EH (cell line): ENCODE measurements at places on chromosomes 3 and 15.

GRCh38 chr3:89046661-89047060 is 60.8 kb upstream of the EPHA3 start:
- no peak for DNase-seq

GRCh38 chr15:53759411-53759931 is at the start of gene WDR72:
Gene WDR72 (minus strand): TSS chr15:53759663. CDS start chr15:53733149, 26,514 bp downstream.
- no peak for DNase-seq

GRCh38 chr3:168030577-168030976 is 65.1 kb downstream of the GOLIM4 start:
- peak; percentile 5 for DNase-seq

DNA sequence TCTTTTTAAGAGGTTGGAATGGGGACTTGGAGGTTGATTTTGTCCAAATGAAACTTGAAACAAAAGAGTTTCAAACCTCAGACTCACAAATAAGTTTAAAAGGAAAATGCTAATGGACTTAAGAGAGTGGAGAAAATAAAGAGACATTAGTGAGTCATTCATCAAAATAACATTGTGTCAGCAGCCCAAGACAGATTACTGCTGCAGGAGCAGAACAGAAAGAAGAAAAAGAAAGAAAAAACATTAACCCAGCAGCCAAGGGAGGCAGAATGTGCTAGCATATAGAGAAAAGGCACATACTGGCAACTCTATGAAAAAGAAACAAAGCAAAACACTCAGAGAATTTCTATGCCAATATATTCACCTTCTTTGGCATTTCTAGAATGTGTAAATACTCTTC is 42.6 kb downstream of the ADAMTS9 start:
- DNase-seq, result no peak

DNA sequence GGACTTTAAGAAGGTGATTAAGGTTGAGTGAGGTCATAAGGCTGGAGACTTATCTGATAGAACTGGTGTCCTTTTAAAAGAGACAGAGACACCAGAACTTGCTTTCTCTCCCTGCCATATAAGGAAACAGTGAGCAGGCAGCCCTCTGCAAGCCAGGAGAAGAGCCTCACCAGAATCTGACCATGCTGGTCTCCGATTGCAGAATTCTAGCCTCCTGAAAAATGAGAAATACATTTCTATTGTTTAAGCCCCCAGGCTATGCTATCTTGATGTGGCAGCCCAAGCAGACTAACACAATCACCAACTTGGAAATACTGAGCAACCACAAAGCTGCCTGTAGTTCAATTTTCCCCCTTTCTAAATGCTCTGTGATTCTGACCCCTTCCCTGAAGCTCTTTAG is 161.4 kb upstream of the RARB start:
- peak; percentile 42 for DNase-seq

DNA sequence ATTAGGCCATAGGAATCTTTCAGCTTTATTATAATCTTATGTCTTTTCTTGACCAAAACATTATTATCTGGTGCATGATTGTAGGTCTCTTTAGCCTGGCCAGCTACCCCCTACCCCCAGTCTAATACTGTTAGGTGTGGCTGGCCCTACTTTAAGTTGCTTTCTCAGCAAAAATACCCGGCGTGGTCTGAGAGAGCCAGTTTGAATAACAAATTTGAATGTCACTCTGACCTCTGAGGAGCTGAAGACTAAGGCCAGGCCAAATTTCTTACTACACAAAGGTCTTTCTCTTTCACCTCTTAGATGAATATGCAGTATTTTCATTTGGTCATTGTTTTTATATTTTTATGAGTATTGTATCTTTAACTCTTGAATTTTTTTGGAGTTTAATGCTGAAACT is 188.5 kb upstream of the MLF1 start:
- DNase-seq, result no peak

DNA sequence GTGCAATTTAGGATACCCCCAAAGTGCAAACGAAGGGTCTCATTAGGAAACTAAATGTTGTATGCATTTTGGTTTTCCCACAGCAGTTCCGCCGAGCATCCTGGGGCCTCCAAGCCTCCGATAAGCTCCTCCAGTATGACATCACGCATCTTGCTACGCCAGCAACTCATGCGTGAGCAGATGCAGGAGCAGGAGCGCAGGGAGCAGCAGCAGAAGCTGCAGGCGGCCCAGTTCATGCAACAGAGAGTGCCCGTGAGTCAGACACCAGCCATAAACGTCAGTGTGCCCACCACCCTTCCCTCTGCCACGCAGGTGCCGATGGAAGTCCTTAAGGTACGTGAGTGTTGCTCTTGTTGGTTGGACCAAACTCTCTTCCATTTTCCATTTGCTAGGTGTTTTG is 120.5 kb upstream of the SAMMSON start:
- DNase-seq, result no peak

- DNase-seq, result peak; percentile 72
Observed at GRCh38 chr3:183385698-183386613, 42.5 kb downstream of the MCF2L2 start.

DNA sequence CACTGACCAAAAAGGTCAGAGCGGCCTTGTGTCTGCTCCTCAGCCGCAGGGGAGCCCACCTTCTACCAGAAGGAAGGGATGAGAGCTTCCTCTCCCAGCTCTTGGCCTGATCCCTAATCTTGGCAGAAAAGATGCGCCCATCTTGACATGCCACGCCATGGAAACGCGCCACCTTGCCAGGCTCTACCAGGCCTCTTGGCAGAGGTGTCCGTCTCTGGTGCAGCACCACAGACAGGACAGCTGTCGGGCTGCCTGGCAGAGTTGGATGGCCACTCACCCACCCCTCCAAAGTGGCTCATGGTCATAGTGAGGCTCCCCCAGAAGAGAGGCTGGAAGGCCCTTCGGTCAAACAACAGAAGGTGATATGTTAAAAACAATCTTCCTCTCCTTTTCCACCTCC is 105.2 kb downstream of the LIPC start:
- no peak for DNase-seq

DNA sequence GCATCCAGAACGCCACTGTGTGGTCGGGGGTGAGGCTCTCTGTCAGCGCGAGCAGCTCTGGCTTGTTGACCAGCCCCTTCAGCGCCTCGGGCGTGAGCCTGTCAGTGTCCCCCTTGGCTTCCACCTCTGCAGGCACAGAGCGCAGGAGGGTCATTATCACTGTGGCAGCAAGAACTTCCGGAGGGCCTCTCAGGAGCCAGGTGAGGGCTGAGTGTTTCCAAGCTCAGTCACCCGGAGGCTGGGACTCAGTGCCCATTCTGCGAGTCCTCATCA is 9.0 kb downstream of the ARPIN start:
- DNase-seq, result no peak

GRCh38 chr15:52529341-52529924 is 753 bp upstream of the MYO5A start:
- no peak for DNase-seq

DNA sequence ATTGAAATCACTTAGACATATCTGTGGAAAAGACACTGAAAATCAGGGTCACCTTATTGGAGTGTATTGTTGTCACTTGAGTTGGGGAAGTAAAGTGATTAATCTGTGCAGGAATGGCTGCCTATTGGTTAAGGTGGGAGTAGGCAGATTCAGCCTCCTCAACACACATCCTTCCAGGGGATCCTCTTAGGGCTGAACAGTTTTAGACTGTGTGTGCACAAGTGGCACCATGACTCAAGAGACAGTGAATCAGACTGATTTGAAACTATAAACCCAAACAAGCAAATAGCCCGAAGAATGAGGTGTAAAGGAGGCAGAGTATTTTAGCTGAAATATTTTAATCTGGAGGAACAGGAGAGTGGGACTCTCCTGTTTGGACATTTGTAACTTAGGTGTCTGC is 4.9 kb downstream of the ABHD17C start:
- peak; percentile 32 for DNase-seq

GRCh38 chr15:39061952-39062464 is 497.4 kb upstream of the RASGRP1 start:
- DNase-seq, result no peak

DNA sequence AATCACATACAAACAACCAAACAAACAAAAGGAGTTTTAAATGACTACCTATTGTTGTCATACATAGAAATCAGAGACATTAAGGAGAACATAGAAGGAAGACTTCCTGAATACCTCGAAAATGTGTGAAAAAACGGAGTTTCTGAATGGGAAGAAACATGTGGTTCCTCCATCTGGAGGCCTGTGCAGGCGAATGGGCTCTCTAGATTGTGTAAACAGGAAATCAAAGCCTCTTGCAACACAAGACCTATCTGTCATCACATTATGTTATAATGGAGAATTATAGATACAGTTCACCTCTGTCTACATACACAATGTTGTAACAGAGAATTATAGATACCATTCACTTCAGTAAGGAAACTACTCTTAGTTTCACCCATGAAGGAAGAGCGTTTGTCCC is 44.1 kb downstream of the RUBCN start:
- peak; percentile 18 for DNase-seq

DNA sequence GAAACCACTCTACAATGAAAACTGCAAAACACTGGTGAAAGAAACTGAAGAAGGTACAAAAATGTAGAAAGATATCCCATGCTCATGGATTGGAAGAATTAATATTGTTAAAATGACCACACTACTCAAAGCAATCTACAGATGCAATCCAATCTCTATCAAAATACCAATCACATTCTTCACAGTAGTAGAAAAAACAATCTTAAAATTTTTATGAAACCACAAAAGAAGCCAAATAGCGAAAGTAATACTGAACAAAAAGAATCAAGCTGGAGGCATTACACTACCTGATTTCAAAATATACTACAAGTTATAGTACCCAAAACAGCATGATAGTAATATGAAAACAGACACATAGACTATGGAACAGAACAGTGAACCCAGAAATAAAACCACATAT is 36.9 kb downstream of the TXNRD3 start:
- peak; percentile 58 for DNase-seq

GRCh38 chr3:134054881-134055280 is 25.2 kb upstream of the SLCO2A1 start:
- DNase-seq, result no peak

- DNase-seq, result peak; percentile 76
Observed at GRCh38 chr3:123741041-123741511, 143.1 kb downstream of the MYLK start.

DNA sequence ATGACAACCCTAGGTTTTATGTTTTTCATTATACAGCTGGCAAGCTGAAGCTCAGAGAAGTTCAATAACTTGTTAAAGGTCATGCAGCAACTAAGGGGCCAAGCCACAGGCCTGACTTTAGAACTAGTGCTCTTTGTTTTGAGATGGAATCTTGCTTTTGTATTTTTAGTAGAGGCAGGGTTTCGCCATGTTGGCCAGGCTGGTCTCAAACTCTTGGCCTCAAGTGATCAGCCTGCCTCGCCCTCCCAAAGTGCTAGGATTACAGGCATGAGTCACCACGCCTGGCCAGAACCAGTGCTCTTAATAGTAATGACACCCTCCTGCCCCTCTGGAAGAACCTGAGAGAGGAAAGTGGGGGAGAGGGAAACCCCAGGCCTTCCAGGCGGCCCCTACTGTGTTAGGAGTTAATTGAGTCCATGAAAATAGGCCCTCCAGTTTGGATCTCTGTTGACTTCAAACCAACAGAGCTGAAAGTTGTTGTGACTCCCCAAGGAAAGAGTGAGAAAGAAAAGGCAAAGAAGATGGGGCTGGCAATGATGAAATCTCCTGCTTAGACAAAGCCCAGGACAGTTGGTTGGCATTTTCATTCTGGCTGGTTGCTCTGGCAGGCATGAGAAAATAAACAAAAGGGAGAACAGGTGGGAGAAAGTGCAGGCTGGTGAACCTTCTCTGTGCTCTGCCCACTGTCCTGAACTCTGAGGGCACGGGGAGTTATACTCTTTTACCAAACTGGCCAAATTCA is 3.6 kb upstream of the PRRT3 start:
- DNase-seq, result peak; percentile 30

GRCh38 chr3:184874709-184875644 is 63.0 kb downstream of the VPS8 start:
- peak; percentile 48 for DNase-seq

GRCh38 chr3:118445036-118445435 is 589.6 kb downstream of the IGSF11 start:
- no peak for DNase-seq

DNA sequence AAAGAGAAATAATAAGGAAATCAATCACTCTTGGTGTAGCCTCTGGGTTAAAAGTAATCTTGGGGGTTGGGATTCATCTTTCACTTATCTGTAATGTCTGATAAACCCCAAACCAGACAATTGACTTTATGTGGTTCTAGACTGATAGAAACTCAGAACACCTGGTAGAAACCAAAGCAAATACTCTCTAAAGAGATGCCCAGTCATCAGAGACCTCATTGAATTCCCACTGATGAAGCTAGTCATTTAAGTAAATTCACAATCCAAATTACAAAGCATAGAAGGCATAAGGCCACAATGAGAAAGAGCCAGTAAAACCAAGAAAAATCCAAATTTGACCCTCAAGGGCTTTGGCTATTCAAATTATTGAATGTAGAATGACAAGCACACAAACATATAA is 250.6 kb downstream of the MBNL1 start:
- no peak for DNase-seq

GRCh38 chr3:150251187-150252062 is 156.7 kb upstream of the TSC22D2 start:
- DNase-seq, result peak; percentile 63

DNA sequence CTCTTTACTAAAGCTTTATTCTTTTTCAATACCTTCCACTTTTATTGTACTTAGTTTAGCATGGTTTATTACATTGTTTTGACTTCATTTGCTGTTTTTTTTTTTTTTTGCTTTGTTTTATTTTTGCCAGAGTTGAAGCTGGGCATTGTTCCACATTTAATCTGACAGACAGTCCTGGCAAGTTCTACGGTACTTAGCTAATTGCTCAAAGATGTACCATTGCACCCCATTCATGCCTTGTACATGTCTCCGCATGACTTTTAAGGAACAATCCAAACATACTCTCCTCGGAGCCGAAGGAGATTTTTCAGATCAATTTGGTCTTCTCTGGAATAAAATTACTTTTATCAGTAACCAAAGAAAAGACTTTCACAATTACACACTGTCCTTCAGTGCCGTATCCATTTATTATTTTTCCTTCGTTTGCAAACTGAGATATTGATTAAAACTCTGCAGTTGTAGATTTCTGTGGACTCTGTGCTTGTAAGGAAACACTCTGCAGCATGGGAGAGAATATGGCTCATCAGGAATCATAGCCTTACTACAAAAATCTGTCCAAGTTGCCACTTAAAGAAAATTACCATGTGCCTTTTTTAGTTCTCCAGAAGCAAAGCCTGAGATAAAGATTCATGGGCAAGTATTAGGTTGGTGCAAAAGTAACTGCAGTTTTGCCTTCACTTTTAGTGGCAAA is 952.0 kb downstream of the AGBL1 start:
- no peak for DNase-seq
